ENCODE measurements at places on chromosomes 13 and 19.

- H3K4me1 ChIP-seq = peaks cover 15% of the 10 kb centered on the region
- H3K27me3 ChIP-seq = peaks cover 16% of the 10 kb centered on the region
- peak overlapping the region; percentile 66 for H3K4me3 ChIP-seq
- H3K27ac ChIP-seq = no peak overlapping the region
- H3K36me3 ChIP-seq = peaks cover 10% of the 10 kb centered on the region
Observed at GRCh38 chr19:58450856-58451357, 515 bp upstream of the ZNF324B start.

- no peaks in the 10 kb centered on the region for H3K27me3 ChIP-seq
- no peaks in the 10 kb centered on the region for H3K4me1 ChIP-seq
- no peak for DNase-seq
- H3K4me3 ChIP-seq = no peak overlapping the region
- H3K36me3 ChIP-seq = no peaks in the 10 kb centered on the region
- H3K27ac ChIP-seq = no peak overlapping the region
Observed at GRCh38 chr13:98239162-98240076, 62.4 kb upstream of the RNF113B start.

DNA sequence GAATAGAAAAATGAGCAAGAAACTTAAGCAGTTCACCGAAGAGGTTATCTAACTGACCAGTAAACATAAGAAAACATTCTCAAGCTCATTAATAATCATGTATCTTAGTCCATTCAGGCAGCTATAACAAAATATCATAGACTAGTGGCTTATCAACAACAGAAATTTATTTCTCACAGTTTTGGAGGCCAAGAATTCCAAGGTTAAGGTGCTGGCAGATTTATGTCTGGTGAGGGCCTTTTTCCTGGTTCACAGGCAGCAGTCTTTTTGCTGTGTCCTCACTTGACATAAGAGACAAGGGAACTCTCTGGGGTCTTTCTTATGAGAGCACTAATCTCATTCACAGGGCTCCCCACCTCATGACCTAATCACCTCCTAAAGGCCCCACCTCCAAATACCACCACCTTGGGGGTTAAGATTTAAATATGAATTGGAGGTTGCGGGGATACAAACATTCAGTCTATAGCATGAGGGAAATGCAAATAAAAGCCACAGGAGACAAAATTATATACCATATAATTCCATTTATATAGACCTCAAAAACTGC, 123.6 kb downstream of the ZAR1L start:
- H3K4me1 ChIP-seq = no peaks in the 10 kb centered on the region
- no peaks in the 10 kb centered on the region for H3K36me3 ChIP-seq
- no peak for DNase-seq
- no peak overlapping the region for H3K27ac ChIP-seq
- H3K27me3 ChIP-seq = no peaks in the 10 kb centered on the region

- no peak overlapping the region for H3K4me3 ChIP-seq
- DNase-seq = no peak
- peaks cover 28% of the 10 kb centered on the region for H3K36me3 ChIP-seq
- no peaks in the 10 kb centered on the region for H3K27me3 ChIP-seq
- peaks cover 31% of the 10 kb centered on the region for H3K4me1 ChIP-seq
Observed at GRCh38 chr19:1871140-1871597, 7.8 kb upstream of the KLF16 start.

DNA sequence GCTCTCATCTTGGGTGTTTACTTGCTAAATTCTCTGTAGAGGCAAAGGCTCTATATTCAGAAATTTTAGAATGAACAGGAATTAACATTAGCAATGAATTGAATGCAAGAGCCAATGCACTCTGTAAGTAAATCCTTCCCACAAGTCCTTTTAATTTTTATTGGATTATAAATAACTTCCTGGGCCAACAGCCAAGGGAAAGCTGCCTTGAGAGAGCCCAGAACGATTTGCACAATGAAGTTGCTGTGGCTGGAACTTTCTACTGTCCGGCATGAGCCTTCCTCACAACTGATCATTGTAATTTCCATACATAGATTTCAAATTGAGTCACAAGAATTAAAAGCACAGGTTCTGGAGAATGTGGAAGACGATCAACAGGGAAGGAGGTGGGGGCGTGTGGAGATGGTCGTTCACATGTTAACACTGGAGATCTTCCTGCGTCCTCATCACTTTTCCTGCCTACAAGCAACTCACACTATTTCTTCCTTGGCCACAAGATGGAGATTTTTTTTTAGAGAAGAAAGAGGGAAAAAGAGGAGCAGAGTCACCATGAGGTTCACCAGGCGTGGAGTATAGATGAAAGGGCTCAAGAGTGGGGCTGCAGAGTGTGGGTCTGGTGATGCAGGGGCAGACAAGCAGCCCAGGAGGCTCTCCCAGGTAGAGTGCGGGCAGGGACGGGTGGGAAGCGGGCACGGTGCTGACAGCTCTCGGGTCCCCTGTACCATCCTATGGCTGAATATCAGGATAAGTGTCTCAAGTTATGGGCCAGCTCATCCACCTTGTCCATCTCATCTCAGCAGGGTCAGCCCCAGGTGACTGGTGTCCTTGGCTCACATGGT, 110.7 kb downstream of the SOX1 start:
- H3K27me3 ChIP-seq = no peaks in the 10 kb centered on the region
- no peak overlapping the region for H3K27ac ChIP-seq
- no peaks in the 10 kb centered on the region for H3K4me1 ChIP-seq
- H3K36me3 ChIP-seq = no peaks in the 10 kb centered on the region
- H3K4me3 ChIP-seq = no peak overlapping the region

DNA sequence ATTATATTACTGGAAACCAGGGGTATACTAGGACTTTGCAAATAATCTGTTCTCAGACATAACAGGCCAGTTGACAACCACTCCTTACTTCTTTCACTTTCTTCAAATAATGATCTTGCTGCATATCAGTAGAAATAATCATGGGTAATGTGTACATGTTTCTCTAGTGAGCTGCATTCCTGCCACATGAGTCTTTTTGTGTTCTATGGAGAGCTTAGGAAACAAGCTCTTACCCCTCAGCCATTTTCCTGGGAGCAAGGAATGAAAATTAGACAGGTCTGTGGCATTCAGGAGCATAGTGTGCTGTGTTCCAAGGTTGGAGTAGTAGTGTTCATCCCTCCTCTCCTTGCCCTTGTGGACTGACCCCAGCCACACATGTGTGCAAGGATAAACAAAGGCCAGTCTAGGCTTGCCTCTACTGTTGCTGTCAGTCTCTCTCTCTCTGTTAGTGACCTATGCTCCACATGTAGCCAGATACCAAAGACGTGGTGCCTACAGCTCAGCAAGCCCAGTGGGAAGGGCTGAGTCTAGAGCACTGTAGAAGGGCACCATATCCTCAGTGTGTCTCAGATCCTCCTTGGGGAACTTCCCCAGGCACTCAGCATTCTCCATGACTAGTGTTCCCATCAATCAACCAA, 11.5 kb upstream of the OXGR1 start:
- H3K27ac ChIP-seq = no peak overlapping the region
- no peaks in the 10 kb centered on the region for H3K27me3 ChIP-seq
- no peak for DNase-seq
- no peaks in the 10 kb centered on the region for H3K4me1 ChIP-seq
- no peak overlapping the region for H3K4me3 ChIP-seq

DNA sequence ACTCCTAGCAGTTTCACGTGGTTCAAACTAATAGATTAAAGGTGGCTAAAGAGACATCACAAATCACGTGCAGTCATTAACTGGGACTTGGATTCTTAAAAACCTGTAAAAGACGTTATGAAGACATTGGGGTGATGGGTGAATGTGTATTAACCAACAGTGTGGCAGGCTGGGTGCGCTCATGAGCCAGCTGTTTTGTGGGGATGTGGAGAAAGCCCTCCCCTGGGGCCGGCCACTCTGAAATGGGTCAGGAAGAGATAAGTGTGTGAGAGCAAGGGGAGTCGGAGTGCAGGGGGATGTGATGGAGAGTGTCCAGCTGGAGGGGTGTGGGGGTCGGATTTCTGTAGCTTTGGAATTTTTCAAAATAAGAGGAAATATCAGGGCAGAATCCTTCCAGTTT, 10.4 kb downstream of the UPF1 start:
- DNase-seq = no peak
- H3K4me3 ChIP-seq = no peak overlapping the region
- no peaks in the 10 kb centered on the region for H3K27me3 ChIP-seq
- H3K4me1 ChIP-seq = peaks cover 99% of the 10 kb centered on the region

DNA sequence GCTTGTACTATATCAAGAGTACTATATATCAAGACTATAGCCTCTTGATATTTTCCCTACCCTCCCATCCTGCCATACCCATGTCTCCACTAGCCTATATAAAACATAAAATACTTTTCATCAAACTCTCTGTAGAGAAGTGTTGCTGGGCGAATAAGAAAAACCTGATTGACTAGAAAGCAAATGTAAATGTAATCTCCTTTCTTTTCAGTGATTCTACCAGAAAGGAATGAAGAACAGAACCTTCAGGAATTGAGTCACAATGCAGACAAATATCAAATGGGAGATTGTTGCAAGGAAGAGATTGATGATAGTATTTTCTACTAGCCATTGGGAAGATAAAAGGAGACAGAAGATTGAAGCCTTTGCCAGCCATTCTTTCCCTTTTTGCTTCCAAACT, 89.2 kb downstream of the KCNRG start:
- DNase-seq = no peak
- H3K27me3 ChIP-seq = no peaks in the 10 kb centered on the region
- H3K4me1 ChIP-seq = peaks cover 8% of the 10 kb centered on the region
- H3K27ac ChIP-seq = no peak overlapping the region
- no peak overlapping the region for H3K4me3 ChIP-seq

- no peak for DNase-seq
- no peaks in the 10 kb centered on the region for H3K4me1 ChIP-seq
- no peak overlapping the region for H3K4me3 ChIP-seq
- H3K36me3 ChIP-seq = no peaks in the 10 kb centered on the region
Observed at GRCh38 chr13:75366380-75367280, 115.3 kb downstream of the TBC1D4 start.

- H3K4me1 ChIP-seq = no peaks in the 10 kb centered on the region
- no peaks in the 10 kb centered on the region for H3K27me3 ChIP-seq
- no peak overlapping the region for H3K27ac ChIP-seq
- H3K36me3 ChIP-seq = no peaks in the 10 kb centered on the region
- no peak for DNase-seq
- no peak overlapping the region for H3K4me3 ChIP-seq
Observed at GRCh38 chr19:42497492-42498168, 30.7 kb downstream of the CEACAM1 start.

Measured in CD4-positive, alpha-beta T cell (primary cell).